ENCODE measurements at places on chromosomes 16 and 17. TPM values are rescaled to one million over a fixed set of nuclear protein-coding genes. Genes with fewer than 3 reads are reported as not detected.
A peak's percentile ranks its signal among the peaks of the same experiment; 100 is the strongest.

DNA sequence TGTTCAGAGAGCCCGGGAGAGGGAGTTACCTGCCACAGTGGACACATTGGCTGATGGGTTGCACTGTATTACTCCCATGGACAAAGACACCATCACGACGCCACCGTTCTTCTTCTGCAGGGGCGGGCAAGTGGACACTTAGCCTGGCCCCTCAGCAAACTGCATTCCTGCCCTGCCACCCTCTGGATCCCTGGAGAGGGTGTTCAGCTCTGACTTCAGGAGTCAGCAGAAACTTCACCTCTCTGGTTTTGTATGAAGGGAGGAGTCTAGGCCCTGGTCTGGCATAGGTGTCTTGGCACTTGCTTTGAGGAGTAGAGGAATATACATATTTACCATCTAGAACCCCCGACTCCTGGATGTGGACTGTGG is 9.3 kb downstream of the DPEP2 start:
- no peak for DNase-seq

DNA sequence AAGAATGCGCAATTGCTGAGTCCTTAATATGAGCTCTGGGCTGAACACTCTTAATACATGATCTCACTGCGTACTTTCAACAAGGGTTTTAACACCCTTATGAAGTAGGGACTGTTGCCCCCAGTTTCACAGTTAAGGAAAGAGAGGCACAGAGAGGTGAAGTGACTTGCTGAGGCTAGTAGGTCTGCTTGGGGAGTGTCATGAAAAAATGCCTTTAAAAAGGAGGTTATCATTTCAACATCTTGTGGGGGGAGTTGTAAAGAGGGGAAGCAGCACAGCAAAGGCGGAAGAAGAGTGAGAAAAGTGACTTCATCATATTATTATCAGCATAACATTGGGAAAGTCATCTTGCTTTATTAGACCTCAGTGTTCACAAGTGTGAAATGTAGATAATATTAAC is 2.1 kb downstream of the CCL4L2 start:
- DNase-seq, result no peak

DNA sequence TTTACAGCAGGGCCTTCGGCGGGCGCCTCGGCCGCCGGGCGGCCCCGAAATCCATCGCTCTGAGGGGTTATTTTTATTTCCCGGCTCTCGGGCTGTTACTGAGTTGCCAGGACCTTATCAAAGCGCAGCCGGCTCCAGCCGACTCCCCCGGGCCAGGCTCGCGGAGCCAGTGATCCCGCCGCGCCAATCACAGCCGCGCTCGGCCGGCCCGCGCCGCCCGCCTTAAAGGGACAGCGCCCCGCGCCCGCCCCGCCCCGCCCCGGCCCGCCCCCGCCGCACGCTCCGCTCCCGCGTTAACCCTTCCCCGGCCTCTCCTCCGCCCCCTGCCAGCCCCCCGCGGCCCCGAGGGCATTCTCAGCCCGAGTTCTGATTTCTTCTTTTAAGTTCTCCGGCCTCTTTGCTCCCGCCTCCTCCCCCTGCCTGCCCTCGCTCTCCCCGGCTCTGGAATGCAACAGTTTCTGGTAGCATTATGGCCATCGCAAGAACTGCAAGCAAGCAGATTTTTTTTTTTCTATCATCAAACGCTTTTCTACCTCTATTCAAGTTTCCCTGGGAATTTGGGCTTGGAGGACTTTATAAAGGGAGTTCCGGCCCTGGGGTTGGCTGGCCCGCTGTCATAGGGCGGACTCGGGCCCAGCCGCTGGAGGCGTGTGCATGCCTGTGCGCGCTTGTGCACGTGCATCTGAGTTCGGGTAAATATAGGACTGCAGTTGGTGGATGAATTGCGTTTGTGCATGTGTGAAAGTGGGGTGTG is at the start of gene AXIN2:
Gene AXIN2, minus strand, starts transcription at position 197 of the 754 bp plus-strand sequence. CDS start 3,028 bp downstream, outside the sequence.
- DNase-seq, result peak; percentile 90

DNA sequence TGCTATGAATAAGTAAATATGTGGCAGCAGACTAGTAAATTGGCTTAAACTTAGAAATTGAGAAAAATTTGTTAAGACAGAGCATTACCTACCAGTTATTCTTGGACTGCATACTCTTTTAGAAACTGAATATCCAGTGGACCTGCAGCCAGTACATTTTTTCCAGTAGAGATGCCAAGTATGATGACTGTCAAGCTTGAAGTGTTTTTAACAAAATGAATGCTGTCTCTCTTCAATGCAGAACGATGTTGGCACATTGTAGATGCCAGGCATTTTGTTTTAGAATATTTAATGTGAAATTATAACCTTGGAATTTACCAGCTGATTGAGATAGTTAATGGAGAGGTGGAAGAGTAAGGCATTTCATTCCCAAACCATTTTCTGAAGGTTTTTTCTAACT is 52.5 kb downstream of the NFAT5 start:
- DNase-seq, result no peak

DNA sequence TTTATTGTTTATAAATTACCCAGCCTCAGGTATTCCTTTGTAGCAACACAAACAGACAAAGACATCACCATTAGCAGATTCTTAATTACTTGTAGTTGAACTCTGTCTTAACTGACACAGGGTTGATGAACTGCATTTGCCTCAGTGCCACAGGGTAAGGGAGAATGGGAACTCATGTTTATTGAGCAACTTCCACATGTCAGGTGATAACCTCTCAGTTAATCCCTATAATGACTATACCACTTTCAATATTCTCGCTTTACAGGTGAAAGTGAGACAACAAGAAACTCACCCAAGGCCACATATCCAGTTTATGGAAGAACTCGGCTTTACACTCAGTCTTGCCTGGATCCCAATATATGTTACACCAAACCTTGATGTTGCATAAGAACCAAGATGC is 8.6 kb downstream of the PDILT start:
- DNase-seq, result no peak

DNA sequence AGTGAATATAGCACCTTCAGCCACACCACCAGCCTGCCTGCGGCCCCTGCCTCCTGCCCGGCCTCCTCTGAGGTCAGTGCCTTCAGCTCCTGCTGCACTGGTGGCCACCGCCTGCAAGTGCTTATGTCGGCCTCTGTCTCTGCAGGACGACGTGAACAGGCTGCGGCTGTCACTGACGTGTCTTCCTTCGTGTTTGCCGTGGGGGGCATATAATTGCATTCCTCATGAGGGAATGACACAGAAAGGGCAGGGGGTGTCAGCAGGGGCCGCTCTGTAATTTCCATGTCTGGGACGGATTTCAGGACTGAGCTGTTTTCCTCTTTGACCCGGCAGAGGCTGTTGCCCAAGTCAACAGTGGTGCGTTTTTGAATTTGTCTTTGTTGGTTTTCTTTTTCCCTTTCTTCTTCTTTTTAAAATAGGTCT is 28.5 kb downstream of the CMIP start:
- no peak for DNase-seq

DNA sequence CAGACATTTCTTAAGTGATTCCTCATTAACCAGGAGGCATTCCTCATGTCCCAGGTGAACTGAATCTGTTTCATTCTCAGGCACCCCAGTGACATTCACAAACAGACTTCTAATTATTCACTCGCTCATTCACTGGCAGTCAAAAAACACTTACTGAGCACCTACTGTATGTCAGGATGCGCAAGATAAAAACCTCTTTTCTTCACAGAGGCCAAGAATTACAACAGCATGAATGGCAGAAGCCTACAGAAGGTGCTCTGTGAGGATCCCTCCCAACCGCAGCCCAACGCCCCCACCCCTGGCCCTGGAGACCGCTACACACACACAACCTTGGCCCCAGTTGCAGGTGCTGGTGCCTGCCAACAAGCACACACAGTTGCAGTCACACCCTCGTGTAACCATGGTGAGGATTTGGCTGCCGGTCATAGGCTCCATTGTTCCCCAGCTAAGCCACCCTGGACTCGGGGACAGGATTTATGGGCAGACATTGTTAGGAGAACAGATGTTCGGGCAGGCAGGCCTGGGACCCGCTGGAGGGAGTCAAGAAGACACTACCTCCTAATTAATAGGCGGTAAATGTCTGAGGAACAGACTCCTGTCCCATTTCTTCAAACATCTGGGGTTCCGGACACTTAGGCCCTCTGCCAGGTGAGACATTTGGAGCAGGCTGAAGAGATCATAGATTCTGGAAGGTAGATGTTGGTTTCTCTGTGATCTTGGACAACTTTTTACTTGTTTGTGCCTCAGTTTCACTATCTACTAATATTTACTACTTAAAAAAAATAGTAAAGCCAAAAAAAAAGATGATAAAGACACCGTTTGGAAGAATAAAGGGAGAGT is 43.2 kb downstream of the CUEDC1 start:
- peak; percentile 53 for DNase-seq

GRCh38 chr17:63805591-63805990 is 21.6 kb upstream of the PSMC5 start:
- no peak for DNase-seq

Gene RNF222
- not detected for total RNA-seq

Gene CD300H
- total RNA-seq, result not detected

Gene CCDC200
- not detected for total RNA-seq

Gene DPEP2
- total RNA-seq, result not detected

Gene SULT1A1
- not detected for total RNA-seq

Gene KRTAP4-6
- not detected for total RNA-seq

Gene C17orf78
- total RNA-seq, result not detected

Gene KRTAP4-9
- not detected for total RNA-seq

Gene TRAPPC1
- 39.9 TPM for total RNA-seq

Gene CHST5
- total RNA-seq, result not detected

Gene CLEC3A
- total RNA-seq, result not detected

Measured in RPMI7951 (cell line).